ENCODE measurements at places on chromosomes 6 and 20.

DNA sequence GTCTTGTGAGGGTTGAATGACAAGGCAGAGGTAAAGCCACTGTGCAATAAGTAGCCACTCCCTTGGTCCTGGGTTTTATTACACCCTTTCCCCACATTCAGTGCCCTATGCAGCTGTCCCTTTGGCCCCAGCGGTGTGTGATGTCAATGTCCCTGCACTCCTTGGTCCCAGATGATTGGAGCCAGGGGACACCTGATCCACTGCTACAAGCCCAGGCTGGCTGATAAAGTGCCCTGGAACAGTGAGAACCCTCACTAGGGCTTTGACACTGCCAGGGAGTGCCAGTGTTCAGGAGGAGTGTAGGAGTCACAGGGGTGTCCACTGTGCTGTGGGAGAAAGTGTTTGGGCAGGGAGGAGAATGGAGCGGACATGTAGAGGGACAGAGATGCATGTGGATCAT lies 30.4 kb downstream of the GABRR1 start:
- DNase-seq, result no peak

DNA sequence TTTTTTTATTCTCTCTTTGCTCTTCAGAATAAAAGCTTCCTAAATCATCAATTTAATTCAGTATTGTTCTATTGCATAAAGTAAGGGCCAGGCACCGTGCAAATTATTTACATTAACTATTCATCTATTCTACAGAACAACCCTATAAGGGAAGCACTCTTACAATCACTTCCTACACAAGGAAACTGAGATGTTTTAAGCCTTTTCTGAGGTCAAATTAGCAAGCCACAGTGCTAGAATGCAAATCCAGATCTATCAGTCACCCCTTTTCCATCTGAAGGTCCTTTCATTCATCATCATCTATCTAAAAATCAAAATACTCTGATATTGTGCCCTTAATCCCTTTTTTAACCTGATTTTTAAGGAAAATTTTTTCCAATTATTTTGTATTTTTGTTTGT lies 31.2 kb downstream of the FRK start:
- no peak for DNase-seq

GRCh38 chr6:158770533-158771330 lies 48.4 kb downstream of the EZR start:
- DNase-seq, result no peak

- DNase-seq, result peak; percentile 62
These were observed 15.2 kb upstream of the ZNF335 start for GRCh38 chr20:45987108-45987780.

- DNase-seq, result no peak
These were observed 495 bp upstream of the ARMC2 start for GRCh38 chr6:108847738-108848115.

- DNase-seq, result no peak
These were observed 36.5 kb downstream of the PPP1R16B start for GRCh38 chr20:38842026-38842425.

GRCh38 chr6:116564311-116564710 lies 7.0 kb upstream of the RWDD1 start:
- DNase-seq, result no peak

Data from NCI-H69 (cell line).